ENCODE measurements at places on chromosomes 12 and 14.
A peak's percentile ranks its signal among the peaks of the same experiment; 100 is the strongest.

- DNase-seq, result no peak
Observed at GRCh38 chr14:101184104-101184455, 280.6 kb upstream of the RTL1 start.

DNA sequence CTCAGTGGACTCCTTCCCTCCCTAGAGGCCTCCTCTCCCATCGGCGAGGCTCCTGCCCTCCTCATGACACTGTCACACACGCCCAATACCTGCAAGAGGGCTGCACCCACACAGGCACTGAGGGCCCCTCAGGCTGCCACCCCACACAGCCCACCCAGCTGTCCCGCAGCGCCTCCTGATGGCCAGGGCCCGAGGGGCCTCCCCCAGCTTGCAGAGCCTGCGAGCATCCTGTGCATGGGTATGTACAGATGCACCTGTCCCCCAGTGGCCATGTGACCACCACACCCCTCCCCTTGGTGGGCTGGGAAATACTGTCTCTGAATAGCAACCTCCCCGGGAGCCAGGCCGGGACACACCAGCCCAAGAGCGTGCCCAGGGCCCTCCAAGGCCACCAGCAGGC is 19.0 kb upstream of the NUDT14 start:
- no peak for DNase-seq

GRCh38 chr12:31742891-31743290 is 14.1 kb upstream of the AMN1 start:
- DNase-seq, result peak; percentile 58

DNA sequence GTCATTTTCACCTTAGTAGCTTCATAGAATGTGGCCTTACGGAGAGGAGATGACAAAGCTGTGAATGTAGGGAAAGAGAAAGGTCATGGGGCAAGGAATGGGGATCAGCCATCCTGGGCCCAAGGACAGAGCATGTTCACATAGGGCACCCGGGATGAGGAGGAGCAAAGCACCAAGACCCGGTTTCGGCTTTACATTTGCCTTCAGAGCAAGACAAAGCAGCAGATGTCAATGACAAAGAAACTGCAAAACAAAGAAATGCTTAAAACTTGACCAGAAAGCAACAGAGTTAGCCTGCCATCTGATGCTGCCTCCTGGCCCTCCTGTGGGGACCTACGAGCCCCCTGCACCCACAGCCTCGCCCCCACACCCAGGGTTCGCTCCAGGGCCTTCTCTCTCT is 249.2 kb downstream of the SLC41A2 start:
- DNase-seq, result no peak

- DNase-seq, result peak; percentile 78
Observed at GRCh38 chr12:76020281-76020680, 11.3 kb downstream of the PHLDA1 start.

GRCh38 chr14:94143239-94143638 is 13.8 kb upstream of the IFI27L2 start:
- no peak for DNase-seq

GRCh38 chr12:47337581-47337980 is 257.8 kb upstream of the AMIGO2 start:
- no peak for DNase-seq

GRCh38 chr14:51441001-51441400 is 201.0 kb downstream of the TMX1 start:
- no peak for DNase-seq

GRCh38 chr14:95095996-95096395 is 61.3 kb downstream of the DICER1 start:
- DNase-seq, result no peak

DNA sequence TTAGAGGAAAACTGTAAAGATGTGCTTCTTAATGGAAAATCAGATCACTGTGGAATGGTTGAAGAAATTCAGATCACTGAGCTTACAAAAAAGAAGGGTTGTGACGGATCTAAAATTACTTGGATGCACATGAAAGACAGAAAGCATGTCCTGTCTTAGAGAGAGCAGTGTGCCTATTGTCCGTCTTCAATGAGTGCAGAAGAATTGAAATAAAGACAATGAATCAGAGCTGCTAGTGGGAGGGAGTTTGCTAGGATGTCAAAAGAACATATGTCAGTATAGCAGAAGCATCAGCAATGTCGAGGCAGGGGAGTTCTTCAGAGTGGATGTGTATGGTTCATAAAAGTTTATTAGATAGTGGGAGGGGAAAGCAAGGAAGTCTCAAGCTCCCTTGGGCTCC is 172.7 kb downstream of the SYNE2 start:
- DNase-seq, result no peak

- DNase-seq, result no peak
Observed at GRCh38 chr12:20628999-20629398, 66.1 kb upstream of the SLCO1C1 start.
